ENCODE measurements at places on chromosomes 3 and 15. TPM values are rescaled to one million over a fixed set of nuclear protein-coding genes. Genes with fewer than 3 reads are reported as not detected.

DNA sequence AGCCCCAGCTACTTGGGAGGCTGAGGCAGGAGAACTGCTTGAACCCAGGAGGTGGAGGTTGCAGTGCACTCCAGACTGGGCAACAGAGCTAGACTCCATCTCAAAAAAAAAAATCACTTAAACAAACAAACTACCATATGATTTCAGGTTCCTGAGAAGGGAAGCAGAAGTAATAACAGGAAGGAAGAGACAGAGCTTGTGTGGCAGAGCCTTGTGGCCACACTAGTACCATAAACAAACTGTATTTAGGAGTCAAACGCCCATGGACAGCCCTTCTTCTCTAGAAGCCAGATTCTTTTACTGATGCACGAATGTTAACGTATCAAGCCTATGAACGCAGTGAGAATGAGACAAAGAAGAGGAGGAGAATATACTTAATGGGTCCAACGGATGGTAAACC is 12.0 kb downstream of the MTMR10 start:
- DNase-seq = no peak

DNA sequence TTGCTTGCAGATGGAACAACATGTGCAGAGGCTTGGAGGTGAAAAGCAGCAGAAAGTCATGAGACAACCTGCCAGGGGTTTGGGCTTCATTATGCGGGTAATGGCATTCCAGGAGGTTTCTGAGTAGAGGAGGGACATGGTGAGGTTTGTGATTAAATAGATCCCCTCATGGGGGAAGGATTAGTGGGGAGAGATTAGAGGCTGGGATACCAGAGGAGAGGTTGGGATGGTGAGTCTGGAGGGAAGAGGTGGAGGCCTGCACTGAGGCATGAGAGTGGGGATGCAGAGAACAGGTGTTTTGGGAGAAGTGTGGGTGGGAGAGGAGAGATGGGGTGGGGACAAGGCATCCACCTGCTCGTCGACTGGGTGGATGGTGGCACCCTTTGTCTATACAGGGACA is 6.8 kb upstream of the IQSEC1 start:
- no peak for DNase-seq

STT3B gene
- polyA plus RNA-seq = 40.2 TPM

DNA sequence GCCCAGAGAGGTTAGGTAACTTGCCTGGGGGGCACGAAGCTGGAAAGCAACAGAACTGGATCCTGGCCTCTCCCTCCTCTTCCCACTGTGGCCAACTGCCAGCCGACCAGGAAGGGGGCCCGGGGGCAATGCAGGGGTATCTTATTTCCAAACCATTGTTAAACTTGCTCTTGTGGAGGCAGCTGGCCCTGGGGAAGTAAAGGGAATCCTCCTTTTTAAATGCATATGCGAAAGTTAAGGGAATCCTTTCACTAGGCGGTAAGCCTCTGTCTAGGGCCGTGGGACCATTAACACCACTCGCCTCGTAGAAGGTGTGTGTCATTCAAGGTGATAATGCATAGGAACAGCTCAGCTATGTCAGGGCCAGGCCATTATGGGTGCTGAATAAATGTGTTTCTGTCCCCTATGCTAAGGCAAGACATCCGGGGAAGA is 68.6 kb downstream of the ST6GAL1 start:
- no peak for DNase-seq

RLBP1 gene
- not detected for polyA plus RNA-seq

DNA sequence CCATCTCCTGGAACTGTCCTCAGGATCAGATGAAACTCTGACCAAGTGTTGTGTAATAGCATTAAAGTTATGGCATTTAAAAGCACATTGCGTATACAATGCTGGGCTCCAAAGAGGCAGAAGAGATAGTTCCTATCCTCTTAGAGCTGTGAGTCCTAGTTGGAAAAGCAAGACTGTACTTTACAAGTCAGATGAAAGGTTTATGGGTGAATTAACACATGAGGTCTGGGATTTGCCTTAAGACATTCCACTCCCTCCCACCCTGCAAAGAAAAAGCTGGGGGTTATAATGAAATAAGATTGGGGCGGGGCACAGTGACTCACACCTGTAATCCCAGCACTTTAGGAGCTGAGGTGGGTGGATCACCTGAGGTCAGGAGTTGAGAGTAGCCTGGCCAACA is 35.6 kb downstream of the SNAPC5 start:
- no peak for DNase-seq
